ENCODE measurements at places on chromosomes 4 and X.

DNA sequence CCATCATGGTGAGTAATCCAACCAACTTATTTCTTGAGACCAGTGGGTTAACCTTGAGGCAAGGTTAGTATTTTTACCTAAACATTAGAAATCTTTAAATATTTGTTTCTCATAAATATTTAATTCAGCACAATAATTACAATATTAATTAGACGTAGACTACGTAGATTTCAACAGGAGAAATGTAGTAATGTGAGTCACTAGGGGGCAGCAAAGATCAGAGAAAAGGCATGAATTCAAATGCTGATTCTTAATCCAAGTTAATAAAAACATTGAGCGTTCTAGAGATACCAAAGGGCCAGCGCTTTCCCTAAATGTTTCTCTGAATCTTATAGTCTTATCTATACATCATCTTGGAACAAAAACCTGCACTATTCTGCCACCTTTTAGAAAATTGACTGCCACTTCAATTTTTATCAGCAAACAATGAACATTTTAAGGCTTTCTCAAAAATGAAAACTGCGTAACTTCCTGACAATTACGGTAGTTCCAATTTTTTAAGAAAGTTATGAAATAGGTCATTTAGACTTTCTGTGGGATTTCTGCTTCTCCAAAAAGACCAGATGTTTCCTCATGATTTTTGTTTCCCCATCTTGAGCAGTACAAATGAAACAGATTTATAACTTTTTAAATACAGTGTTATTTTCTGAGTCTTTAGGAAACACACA is 180.7 kb downstream of the GASK1B start:
- no peak for DNase-seq

DNA sequence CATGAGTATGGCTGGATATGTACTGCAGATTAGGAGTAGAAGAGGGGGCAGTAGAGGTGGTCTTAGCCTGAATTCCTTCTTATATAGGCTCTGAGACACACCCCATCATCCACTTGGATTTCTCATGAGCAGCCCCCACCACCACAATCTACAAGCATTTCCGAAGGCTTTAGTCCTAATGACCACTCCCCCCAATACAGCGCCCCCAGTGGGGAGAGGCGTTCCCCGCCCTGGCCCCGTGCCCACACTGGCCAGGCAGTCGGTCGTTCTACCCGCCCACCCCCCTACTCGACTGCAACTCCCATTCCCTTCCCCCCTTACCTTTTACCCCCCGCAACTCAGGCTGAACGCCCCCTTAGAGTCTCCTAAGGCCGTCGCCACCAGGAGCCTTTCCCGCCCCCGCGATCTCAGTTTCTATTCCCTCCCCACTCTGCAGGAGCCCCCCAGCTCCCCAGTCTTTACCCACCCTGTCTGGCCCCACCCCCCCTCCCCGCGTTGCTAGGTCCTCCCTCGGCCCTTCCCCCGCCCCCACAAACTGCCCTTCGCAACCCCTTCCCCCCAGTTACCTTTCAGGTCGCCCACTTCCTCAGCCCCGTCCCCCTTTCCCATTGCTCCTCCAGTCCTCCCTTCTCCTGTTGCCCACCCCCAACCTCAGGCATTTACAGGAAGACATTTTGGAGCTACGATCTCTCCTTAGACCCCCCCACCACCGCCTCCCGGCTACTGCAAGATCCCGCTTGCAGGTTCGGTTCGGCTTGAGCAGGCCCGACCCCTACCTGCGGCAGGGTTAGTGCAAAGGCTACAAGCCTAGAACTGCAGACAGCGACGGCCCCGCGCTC is 468 bp downstream of the ZMYM3 start:
- peak; percentile 68 for DNase-seq

DNA sequence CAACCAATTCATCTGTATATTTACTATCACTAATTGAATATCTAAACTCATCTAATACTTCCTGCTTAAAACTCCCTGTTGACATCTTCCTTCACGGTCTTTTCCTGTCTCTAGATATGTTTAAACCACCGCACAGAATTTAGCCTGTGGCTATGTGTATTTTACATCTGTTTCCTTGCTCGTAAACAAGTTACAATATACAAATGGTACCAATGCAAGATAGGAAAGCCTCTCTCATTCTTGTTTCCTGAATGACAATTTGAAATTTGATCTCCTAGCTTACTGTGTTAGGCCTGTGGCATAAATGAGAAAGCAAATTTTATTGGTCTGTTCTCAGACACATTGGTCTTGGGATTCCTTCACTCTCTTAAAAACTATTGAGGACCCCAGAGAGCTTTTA is 89.7 kb upstream of the PCDH7 start:
- DNase-seq: no peak

DNA sequence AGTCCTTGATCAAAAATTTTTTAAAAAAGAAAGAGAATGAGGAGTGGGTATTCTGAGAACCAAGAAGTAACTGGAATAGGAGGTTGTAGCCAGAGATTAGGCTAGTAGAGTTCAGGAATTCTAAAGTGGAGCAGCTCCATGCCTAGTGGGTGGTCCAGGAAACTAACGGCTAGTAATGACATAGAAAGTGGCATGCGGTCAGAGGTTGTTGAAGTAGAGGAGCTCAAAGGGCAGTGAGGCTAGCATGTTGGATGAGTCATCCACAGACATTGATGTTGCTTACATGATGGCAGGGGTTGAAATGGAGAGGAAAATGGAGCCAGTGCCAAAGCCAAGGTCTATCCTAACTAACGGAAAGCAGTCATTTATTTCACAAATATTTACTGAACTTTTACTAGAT is 42.1 kb downstream of the TEX13B start:
- DNase-seq: no peak

GRCh38 chr4:185600801-185601434 is 65.6 kb upstream of the PDLIM3 start:
- no peak for DNase-seq

- DNase-seq: no peak
Measured at GRCh38 chr4:139763205-139763604, 97.6 kb downstream of the MGST2 start.

DNA sequence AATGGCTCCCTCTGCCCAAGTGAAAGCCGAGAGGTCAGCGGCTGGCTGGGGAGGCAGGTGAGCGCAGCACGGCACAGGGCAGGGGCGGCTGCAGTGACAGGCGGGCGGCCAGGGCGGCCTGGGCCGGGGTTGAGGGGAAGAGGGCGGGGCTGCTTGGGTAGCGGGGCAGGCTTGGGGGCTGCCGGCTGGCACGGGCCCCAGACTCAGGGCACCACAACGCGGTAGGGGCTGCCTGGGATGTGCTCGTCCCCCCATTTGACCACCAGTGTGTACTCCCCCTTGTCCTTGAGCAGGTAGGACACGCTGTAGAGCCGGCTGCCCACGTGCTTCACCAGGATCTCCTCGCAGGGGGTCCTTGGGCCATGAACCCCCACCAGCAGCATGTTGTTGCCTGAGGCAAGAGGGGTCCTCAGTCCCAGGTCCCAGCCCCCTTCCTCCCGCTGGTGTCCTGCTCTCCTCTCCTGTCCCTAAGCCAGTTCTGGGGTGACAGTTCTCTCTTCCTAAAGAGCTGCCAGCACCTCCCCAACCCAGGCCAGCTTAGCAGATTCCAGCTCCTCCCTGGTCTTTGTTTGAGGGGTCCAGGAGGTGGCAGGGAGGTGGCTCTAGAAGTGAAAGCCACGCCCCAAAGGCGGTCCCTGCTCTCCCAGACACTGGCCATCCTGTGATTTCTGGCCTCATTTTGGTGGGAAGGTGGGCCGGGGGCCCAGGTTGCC is 25.6 kb downstream of the FLNA start:
- DNase-seq: no peak

- DNase-seq: no peak
Measured at GRCh38 chr4:139692309-139693012, 26.8 kb downstream of the MGST2 start.

DNA sequence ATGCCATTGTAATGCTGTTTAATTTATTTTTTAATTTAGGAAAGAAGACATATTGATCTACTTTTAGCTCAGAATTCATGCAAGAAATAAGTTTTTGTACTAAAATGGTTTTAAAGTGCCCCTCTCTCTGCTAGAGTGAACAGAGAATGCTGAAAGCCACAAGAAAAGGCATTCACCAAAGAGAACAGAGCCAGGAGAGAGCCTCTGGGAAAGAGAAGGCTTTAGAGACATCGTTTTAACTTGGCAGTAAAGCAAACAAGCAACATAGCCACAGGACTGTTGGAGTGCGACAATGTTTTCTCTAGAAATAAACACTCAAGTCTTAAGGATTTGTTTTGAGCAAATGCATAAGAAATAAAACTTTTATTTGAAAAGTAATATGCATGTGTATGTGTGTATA is 484.1 kb upstream of the CPEB2 start:
- no peak for DNase-seq

- no peak for DNase-seq
Measured at GRCh38 chr4:181661090-181661489, 582.1 kb upstream of the TENM3 start.

GRCh38 chr4:26094076-26094475 is 180.1 kb downstream of the SMIM20 start:
- no peak for DNase-seq

GRCh38 chr4:134948110-134948642 is 746.6 kb upstream of the PABPC4L start:
- DNase-seq: no peak

DNA sequence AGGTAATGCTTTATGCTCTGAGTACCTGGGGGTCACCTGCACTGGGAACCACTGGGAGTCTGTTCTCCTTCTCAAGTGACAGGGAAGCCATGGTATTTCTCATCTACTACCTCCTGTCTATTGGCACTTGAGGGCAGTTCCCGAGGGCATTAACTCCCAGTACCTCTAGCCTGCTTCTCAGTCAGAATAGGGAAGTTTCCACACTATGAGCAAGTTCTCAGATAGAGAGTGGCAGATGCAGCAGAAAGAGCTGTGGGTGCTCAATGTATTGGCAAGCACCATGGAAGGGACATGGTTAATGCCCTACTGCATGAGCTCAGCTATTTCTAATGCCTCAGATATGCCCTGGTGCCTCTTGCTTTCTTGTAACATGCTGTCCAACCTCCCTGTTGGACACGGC is 74.1 kb downstream of the ANOS1 start:
- no peak for DNase-seq

GRCh38 chr4:11632483-11632882 is 203.8 kb upstream of the HS3ST1 start:
- no peak for DNase-seq

DNA sequence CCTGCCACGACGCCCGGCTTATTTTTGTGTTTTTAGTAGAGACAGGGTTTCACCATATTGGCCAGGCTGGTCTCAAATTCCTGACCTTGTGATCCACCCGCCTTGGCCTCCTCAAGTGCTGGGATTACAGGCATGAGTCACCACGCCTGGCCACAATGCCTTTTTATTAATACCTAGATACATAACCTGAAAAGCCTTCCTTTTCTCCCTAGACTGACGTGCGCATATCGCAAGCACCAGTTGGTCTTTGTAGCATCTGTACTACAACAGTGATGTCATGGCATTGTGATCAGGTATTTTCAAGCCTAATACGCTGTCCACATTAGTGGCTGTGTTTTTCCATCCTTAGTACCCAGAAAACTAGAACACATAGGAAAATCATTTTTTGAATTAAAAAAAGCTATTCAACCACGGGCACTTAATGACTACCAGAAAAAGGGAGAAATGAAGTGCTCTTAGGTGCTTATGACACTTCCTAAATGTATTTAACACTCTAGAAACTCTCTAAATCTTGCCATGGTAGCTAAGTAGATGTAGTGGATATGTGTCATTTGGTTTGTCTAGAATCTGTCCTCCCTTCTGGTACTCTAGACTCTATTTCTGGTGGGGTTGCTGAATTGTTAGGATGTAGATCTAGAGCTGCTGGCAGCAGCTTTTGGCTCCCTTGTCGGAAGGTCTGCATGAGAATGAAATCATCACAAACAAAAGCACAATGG is 707.8 kb downstream of the STIM2 start:
- DNase-seq: no peak

- DNase-seq: no peak
Measured at GRCh38 chrX:101430457-101431078, 22.5 kb downstream of the HNRNPH2 start.

DNA sequence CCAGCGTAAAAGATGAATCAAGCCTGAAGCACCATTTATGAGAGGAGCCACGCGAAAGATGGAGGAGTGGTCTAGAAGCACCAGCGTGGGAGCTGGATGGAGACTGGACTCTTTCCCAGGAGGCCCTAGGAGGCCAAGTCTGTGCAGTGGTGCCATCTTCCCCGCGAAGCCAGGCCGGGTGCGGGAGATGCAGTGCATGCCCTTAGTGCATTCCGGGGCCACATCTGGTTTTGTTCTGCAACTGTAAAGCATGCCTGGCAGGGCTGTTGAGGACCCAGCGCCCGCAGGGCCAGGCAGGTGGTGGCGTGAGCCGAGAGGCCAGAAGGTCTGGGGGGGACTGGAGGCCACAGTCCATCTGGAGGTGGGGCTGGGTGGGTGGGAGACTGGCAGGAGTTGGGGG is 78.6 kb upstream of the ADRA2C start:
- DNase-seq: no peak

DNA sequence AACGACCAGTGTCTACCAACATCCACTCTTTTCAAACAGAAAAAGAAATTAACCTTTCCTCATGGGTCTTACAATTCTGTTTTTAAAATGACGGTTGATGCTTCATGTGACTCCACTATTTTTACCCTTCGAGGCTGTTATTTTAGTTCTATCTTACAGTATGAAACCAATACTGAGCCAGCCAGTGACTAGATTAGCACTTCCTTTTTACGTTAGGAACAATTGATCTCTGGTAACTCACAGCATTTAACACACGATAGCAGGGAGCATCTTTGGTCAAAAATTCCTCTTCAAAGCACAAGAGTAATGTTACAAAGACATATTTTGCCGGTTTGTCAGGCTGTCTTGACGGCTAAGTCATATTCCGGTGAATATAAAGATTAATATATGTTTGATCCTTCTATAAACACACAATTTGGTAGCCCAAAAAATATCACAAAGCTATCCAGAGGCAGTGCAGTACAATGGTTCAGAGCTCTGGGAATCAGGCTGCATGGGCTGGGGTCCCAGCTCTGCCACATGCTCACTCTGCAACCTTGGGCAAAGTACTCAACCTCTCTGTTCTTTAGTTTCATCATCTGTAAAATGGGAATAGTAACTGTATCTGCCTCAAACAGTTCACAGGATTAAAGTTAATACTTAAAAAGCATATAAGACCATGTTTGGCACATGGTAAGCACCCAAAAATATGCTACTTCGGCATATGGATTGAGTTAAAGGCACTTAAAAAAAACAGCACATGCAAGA is 62.9 kb upstream of the TXK start:
- DNase-seq: no peak

- no peak for DNase-seq
Measured at GRCh38 chr4:24798036-24798610, 2.8 kb downstream of the SOD3 start.

DNA sequence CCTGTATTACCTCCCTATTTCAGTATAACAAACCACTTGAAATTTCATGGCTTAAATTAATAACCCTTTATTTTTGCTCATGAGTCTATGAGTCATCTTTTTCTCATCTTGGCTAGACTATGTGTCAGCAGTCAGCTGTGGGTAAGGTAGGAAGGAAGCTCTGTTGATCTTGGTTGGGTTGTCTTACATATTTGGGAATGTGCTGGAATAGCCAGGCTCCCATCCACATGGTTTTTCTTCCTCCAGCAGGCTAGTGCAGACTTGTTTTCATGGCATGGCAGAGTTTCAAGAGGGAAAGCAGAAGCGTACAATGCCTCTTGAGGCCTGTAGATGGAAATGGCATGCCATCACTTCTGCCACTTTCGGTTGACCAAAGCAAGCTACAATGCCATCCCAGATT is 89.7 kb downstream of the LINC00632 start:
- no peak for DNase-seq

GRCh38 chrX:115639334-115639880 is 78.4 kb downstream of the PLS3 start:
- DNase-seq: no peak

GRCh38 chrX:69080855-69081465 is 84.3 kb downstream of the PJA1 start:
- no peak for DNase-seq

Measured in right forelimb (tissue), 1 donor.